ENCODE measurements at places on chromosomes 2 and 18. TPM values are rescaled to one million over a fixed set of nuclear protein-coding genes. Genes with fewer than 3 reads are reported as not detected.

The GPR45 gene
- not detected for polyA plus RNA-seq

The MRPL30 gene
- polyA plus RNA-seq = 40.3 TPM

The GULP1 gene
- polyA plus RNA-seq = 0.39 TPM

The NDC80 gene
- polyA plus RNA-seq = 79.1 TPM

The BCS1L gene
- 92.5 TPM for polyA plus RNA-seq

The UGT1A6 gene
- polyA plus RNA-seq = not detected

The RGPD3 gene
- polyA plus RNA-seq = 0.09 TPM

The WIPF1 gene
- polyA plus RNA-seq = 71.7 TPM

The MOCOS gene
- polyA plus RNA-seq = 0.25 TPM

The RALB gene
- 54.0 TPM for polyA plus RNA-seq

The OTOF gene
- polyA plus RNA-seq = not detected

The DSG4 gene
- 0.25 TPM for polyA plus RNA-seq

The TDRD15 gene
- polyA plus RNA-seq = not detected

The AQP12B gene
- not detected for polyA plus RNA-seq

The GALNT5 gene
- polyA plus RNA-seq = 0.17 TPM

The ERLEC1 gene
- polyA plus RNA-seq = 52.7 TPM

The TMEM182 gene
- polyA plus RNA-seq = 4.7 TPM

The LYG2 gene
- polyA plus RNA-seq = 0.51 TPM

The SH3RF3 gene
- polyA plus RNA-seq = 1.1 TPM
